Aorta (tissue), 5 donors: ENCODE measurements at places on chromosomes 2 and 18. TPM values are rescaled to one million over a fixed set of nuclear protein-coding genes. Genes with fewer than 3 reads are reported as not detected.

- no peak for DNase-seq
Observed at GRCh38 chr18:40576507-40577115, 1378.4 kb upstream of the PIK3C3 start.

KATNAL2 gene
- 1.8 TPM for total RNA-seq

DNA sequence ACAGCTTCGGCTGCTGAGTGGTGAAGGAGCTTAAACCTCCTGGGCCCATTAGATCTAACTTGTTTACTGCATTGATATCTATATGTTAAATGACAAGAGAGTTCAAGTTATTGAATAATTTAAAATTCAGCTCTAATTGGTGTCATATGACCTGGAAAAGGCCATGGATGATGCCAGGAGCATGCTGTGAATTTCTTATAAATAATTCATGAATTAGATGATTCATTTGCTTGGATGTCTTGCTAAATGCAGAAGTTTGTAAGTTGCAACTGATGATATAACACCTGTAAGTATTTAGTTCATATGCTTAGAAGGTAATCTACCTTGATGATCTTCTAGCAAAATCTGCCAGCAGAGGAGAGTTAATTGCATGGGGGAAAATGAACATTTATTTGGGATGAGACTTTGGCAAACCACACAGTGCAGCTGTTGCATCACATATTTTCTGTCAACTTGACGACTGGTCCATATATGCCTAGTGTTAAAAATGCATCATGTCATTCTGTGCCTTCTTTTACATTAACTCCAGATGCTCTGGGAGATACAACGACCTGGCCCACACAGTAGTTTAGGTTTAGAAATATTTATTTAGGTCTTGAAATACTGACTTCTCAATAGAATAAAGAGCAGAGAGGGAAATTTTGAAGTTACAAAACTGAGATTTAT is 226.3 kb downstream of the KIAA1328 start:
- DNase-seq = no peak

REG3G gene
- 0.96 TPM for total RNA-seq

GRCh38 chr2:118049140-118049815 is 35.4 kb upstream of the CCDC93 start:
- DNase-seq = no peak

RFTN2 gene
- 22.2 TPM for total RNA-seq

GRCh38 chr2:238379096-238379810 is 47.5 kb upstream of the ASB1 start:
- DNase-seq = peak; percentile 79

NCKAP5 gene
- 7.5 TPM for total RNA-seq

BMP10 gene
- not detected for total RNA-seq

FTCDNL1 gene
- 1.4 TPM for total RNA-seq

C2orf15 gene
- total RNA-seq = not detected

GRCh38 chr2:37337620-37338280 is 6.7 kb upstream of the QPCT start:
- DNase-seq = no peak

TMEM178A gene
- 5.0 TPM for total RNA-seq

DNA sequence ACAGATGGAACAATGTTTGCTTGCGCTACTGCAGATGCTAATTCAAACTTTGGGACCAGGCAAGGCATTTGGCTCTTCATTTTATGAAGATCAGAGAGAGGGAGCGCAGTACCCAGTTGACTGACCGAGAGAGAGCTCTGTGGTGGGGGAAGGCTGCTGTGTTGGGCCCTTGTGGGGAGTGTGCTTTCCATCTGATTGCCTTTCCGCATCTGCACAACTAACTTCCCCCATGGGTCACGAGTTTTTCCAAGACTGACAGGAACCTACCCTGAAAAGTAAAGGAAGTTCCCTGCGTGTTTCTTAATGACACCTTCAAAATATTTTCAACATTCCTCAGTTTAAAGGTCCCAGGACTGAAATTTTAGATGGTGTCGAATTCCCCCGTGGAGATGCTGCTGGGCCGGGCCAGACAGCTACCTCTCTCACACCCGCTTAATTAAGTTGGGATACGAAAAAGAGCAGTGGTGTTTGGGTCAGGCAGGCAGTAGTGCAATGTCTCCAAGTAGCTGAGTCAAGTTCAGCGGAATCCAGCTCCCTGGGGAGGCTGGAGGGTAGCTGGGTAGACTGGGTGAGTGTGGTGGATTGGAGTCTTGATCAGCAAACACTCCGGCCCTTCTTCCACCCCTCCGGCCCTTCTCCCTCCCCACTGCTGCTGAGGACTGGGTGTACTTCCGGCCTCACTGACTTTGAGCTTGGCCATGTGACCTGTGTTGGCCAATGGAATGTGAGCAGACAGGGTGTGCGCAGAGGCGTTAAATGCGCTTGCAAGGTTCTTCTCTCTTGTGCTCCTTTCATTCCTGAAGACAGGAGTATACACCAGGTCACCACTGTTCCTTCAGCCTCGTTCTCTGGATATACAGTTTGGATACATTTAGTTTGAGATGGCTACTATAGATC is 2.3 kb upstream of the ARHGAP25 start:
- no peak for DNase-seq

- no peak for DNase-seq
Observed at GRCh38 chr18:12455496-12455895, 47.8 kb downstream of the PRELID3A start.

DNA sequence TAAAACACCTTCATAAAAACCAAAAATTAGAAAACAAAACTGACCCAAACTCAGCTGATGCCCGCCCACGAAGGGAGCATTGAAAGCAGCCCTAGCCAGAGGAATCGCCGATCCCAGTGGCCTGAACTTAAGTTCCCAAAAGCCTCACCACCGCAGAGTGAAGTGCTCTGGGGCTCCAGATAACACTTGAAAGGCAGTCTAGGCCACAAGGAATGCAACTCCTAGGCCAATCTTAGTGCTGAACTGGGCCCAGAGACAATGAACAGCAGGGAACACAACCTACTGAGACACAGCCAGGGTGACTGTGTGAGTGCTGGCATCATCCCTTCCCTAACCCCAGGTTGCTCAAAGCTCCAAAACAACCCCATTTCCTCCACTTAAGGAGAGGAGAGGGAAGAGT is 59.6 kb upstream of the CHN1 start:
- no peak for DNase-seq

- DNase-seq = peak; percentile 63
Observed at GRCh38 chr2:128503399-128504245, 185.0 kb upstream of the HS6ST1 start.

- no peak for DNase-seq
Observed at GRCh38 chr2:119233326-119234020, 9.8 kb downstream of the STEAP3 start.

DNA sequence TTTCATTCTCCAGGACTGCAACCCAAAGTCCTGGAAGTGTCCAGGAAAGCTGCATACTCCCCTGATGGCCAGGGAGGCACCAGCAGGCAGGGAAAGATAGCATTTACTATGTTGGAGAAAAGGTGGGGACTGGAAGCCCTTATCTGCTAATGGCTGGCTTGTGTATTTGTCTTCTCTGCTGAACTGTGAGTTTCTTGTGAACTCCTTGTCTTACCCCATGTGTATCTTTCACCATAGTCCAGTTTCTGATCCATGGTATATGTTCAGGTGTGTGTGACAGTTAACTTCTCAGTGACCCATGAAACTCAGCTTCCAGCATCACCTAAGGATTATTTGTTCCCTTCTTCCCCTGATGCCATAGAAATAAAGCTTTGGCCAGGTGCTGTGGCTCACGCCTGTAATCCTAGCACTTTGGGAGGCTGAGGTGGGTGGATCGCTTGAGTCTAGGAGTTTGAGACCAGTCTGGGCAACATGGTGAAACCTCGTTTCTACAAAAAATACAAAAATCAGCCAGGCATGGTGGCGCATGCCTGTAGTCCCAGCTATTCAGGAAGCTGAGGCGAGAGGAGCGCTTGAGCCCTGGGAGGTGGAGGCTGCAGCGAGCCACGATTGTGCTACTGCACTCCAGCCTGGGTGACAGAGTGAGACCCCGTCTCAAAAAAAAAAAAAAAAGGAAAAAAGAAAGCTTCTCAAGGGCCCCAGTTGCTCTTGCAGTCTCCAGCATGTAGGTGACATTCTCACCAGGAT is 112.8 kb upstream of the MAP4K3 start:
- no peak for DNase-seq

GRCh38 chr2:138609446-138609845 is 107.9 kb downstream of the SPOPL start:
- no peak for DNase-seq

ECEL1 gene
- total RNA-seq = 2.1 TPM

APCDD1 gene
- total RNA-seq = 10.9 TPM

DAW1 gene
- total RNA-seq = 0.88 TPM

CYRIA gene
- 24.9 TPM for total RNA-seq

GRCh38 chr2:154537024-154537423 is 161.5 kb upstream of the KCNJ3 start:
- DNase-seq = no peak

MEP1B gene
- total RNA-seq = not detected

RSAD2 gene
- 4.9 TPM for total RNA-seq

DNA sequence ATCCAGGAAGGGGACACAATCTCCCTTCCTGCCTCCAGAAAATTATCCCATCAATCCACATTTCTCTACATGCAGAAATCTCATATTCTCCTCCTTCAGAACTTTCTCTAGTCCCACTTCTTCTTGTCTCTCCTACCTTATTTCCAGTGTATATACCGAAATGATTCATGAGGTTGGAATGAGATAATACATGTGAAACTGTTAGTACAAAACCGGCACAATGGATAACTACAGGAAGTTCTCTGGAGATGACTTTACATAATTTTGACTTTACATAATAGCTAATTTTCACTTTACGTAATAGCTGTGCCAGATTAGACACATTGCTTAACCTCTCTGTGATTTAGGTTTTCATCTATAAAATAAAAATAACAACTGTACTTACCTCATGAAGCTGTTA is 801.3 kb downstream of the ERBB4 start:
- DNase-seq = no peak

SLC4A5 gene
- total RNA-seq = 7.3 TPM

DNA sequence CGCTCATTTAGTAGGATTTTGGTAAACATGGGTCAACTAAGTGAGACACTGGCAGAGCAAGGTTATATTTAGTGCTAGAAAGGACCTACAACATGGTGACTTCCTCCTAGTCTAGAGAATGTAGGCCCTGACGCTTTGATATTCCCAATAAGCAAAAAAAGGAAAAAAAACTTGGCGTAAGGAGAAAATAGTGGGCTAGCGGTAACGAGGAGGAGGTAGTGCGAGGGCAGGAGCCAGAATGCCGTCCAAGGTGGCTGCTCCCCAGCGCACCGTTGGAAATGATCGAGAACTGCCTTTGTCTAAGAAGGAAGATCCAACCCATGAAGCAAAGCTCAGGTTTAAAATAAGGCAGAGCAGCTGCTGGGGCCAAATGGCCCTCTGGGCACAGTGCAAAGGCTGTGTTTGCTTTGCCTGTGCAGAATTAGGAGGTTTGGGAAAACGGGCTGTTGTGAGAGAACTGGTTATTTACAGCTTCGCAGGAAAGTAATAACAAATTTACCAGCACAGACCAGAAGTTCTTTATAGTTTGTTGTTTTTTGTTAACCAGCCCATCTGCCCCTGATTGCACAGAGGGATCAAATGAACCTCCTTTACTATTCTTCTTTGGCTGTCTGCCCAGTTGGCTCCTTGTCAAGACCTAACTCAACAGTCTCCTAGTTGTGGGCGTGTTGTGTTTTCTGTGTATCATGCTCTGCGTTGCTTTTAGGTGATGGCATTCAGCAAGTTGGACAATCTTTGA is 86.6 kb downstream of the ITGB1BP1 start:
- DNase-seq = no peak

DNA sequence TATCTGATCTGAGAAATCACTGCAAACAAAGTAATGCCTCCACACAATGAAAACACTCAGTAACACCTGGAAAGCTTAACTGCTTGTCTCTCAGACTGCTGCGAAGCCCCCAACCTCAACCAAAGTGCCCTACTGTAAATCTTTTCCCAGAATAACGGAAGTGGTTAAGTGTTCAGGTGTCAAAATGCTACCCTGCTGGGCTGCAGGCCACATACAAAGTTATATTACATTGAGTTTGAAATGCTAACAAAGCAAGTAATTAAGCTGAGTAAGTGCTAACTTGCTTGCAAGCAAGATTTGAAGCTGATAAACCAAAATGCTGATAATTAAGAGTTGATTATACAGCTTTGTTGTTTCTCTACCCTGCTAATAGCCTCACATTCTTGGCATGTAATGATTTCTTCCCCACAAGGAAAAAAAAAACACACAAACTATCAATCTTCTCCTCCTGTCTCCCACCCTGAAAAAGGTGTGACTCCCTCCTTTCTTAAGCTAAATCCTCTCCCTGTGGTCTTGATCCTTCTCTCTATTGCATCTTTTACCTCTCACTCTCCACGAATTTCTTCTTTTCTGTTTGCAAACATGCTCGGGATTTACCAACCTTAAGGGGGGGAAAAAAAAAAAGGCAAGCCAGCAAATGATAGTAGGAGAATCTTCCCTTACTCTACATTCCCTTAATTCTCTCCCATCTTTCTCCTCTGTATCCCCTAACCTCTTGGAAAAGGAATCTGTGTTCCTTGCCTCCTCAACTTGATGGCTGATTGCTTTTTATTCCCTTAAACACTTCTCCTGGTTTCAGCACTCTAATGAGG is 266.8 kb upstream of the SIX3 start:
- DNase-seq = no peak

DNA sequence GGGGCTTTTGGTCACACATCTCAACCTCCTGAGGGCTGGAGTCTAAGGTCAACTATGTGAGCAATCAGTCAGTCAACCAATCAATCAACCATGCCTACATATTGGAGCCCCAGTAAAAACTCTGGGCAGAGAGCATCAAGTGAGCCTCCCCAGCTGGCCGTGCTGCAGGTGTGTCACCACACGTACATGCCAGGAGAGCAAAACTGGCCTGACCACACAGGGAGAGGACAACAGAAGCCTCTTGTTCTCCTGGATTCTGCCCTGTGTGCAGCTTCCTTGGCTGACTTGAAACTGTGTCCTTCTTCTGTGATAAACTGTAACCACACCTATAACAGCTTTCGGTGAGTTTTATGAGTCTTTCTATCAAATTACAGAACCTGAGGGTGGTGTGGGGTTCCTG is 25.9 kb downstream of the GPR35 start:
- no peak for DNase-seq

ADRA2B gene
- 34.0 TPM for total RNA-seq

ZAP70 gene
- 4.3 TPM for total RNA-seq

GRCh38 chr2:209451209-209451834 is 27.5 kb downstream of the MAP2 start:
- no peak for DNase-seq

DNA sequence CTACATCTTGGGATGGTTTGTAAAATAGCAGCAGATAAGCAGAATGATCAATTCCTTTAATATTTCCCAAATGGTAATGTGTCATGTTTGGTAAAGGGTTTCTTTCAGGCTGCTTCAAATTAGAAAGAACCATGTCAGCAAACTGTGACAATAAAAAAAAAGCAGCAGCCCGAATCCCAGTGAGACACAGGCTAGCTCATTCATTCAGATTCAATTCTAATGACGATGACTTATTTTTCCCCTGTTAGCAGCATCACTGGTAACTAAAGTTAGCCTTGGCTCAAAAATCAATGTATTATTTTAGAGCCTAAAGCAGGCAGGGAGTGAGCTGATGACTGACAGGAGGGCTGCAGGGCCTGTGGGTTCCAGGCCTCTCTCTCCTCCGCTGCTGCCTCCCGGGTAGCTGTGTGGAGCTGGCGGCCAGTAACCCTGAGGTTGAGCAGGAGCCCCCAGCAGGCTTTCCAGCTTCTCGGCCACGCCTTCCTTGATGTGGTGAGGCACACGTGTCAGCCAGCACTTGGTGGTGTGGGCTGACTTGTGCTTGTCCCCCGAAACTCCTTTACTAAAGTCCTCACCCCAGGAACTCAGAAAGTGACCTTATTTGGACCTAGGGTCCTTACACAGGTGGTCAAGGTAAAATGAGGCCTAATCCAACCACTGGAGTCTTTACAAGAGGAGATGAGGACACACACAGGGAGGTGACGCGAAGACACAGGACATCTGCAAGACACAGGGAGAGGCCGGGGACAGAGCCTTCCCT is 120.5 kb upstream of the HS6ST1 start:
- no peak for DNase-seq
